ENCODE measurements at places on chromosomes 5 and 9.

DNA sequence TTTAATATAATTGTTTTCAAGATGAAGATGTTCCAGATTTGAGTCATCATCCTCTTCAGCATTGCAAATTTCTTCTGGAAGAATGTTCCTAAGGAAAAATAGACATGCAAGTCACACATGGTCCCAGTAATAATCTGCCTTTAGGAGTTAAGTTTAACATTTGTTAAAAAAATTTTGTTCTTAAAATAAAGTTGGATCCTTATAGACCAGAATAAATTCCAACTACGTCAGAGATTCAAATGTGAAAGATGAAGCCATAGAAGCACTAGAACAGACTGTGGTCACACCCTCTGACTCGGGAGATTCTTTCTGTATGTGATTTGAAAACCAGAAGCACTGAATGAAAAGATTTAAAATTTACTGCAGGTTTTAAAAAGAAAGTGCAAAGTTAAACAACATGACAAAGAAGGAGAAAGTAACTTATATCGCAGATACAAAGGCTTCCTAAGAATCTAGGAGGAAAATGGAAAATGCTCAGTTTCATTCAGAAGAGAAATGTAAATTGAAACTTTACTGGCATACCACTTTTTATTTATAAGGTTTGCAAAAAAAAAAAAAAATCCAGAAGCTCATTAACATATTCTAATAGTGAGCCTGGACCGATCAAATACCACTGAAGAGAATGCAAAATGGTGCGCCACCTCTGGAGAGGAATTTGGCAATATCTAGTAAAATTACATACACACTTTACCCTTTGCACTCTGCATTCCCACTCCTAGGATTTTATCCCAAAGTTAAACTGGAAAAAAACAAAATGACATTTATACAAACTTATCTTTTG, 14.3 kb upstream of the ASPN start:
- DNase-seq: no peak

DNA sequence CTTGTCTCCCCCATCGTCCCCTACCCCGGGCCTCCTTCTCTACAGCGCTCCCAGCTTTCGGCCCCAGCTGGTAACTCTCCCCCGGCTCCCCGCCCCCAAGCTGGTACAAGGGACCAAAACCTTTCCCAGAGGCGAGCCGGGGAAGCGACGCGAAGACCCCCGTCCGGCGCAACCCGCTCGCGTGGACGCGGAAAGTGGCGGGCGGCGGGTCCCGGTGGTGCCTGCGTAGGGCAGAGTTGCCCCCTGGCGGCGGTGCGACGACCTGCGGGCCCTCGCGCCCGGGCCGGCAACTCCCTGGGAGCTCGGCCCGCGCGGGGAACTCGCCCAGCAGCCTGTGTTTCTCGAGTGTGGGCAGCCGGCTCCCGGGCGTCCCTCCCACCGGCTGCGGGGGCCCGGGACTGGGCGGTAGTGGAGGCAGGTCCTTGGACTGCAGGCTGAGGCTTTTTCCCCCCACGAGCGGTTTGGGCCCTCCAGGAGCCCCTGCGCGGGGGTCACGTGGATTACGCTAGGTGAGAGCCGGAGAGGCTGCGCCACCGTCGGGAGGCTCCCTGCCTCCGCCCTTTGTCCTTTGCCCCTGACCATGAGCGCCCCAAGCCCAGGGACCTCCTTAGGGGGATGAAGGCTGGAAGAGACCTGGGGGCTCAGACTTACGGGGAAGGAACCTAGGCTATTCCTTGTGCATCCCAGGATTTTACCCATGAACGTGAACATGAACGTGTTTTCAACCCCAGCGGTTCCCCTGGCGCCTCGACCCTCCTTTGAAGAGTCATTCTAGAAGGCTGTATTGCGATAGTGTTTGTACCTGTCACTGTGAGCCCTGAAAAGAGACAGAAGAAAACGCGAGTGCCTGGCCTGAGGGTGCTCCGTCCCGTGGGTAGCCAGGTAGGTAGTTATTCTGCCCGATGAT, 2.9 kb upstream of the FOXD1 start:
- peak; percentile 34 for DNase-seq

- no peak for DNase-seq
Observed at GRCh38 chr9:21831841-21832509, 29.5 kb downstream of the MTAP start.

GRCh38 chr5:36939969-36940858, 63.6 kb downstream of the NIPBL start:
- no peak for DNase-seq

GRCh38 chr5:113660206-113660605, 146.7 kb downstream of the YTHDC2 start:
- DNase-seq: no peak

- peak; percentile 80 for DNase-seq
Observed at GRCh38 chr9:136799854-136800657, 3.9 kb downstream of the CCDC183 start.

DNA sequence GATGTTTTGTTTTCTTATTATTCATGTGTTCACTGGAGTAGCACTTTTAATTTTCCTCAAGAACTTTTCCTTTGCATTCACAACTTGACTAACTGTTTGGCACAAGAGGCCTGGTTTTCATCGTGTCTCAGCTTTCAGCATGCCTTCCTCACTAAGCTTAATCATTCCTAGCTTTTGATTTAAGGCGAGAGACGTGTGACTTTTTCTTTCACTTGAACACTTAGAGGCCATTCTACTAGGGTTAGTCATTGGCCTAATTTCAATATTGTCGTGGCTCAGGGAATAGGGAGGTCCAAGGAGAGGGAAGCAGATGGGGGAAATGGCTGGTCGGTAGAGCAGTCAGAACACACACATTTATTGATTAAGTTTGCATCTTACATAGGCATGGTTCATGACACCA, 94.0 kb downstream of the ZNF462 start:
- no peak for DNase-seq

GRCh38 chr9:2628919-2629318, 7.3 kb downstream of the VLDLR start:
- DNase-seq: no peak

DNA sequence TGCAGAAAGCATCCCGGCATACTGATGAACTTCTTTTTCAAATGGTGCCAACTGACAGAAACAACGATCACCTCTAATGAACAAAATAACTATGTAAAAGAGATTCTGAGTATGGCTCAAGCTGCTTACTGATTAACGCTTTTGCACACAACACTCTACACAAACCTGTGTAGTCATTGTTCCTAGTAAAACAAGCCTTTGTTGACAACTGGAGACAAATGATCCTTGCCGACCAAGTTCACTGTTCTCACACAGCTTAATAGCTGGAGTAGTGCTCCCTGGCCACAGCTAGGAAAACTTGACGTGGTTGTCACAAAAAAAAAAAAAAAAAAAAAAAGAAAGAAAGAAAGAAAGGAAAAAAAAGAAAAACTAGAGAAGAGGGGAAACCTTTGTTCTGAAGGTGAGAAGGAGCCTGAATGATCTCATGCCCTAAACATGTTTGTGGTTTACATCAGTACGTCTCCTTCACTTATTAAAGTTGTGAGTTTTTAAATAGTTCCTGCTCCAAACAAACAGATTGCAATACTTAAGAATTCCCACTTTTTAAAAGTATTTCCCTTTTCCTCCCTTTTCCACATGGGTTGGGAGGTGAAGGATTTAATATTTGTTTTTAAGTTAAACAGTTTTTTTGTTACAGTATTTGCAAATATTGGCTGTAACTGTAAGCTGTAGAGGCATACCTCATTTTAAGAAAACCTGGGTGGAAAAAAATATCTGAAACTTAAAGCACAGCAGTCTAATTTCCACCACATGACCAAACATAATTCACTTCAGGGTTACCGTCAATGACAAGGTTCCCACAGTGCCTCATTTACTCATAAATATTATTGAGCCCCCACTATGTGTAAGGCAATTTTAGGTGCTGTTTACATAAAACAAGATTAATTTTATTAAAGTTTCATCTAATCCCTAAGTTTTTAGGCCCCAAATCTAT, 63.7 kb downstream of the GLIS3 start:
- no peak for DNase-seq

DNA sequence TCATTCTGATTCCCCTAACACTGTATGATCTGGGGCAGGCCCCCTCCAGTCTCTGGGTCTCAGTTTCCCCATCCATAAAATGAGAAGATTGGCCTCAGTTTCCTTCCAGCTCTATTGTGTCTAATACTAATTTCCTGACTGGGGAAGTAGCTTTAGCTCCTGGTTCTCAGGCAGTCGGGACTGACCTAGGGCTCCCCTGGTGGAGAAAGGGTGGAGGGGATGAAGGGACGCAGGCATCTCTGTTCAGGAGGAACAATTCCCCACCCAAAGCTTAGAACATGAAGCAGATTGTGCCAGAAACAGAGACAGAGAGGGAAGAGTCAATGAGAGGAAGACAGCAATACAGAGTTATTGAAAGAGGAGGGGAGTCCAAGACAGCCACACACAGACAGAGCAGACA, 14.2 kb upstream of the PTGS1 start:
- DNase-seq: no peak

DNA sequence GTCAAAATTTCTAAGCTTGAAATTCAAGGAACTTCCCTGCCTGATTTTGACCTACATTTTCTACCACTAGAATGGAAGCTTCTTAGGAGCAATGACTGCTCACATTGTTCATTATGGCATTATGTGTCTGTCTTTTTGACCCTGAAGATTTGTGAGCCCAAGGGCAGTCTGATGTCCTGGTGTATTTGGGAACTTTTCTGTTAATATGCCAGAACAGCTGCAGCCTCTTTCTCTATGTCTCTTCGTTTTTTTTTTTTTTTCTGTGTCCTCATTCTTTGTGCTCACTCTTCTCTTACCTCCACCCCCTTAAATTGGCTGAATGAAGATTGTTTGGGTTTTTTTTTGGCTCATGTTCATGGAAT, 34.8 kb upstream of the TMC1 start:
- DNase-seq: no peak

DNA sequence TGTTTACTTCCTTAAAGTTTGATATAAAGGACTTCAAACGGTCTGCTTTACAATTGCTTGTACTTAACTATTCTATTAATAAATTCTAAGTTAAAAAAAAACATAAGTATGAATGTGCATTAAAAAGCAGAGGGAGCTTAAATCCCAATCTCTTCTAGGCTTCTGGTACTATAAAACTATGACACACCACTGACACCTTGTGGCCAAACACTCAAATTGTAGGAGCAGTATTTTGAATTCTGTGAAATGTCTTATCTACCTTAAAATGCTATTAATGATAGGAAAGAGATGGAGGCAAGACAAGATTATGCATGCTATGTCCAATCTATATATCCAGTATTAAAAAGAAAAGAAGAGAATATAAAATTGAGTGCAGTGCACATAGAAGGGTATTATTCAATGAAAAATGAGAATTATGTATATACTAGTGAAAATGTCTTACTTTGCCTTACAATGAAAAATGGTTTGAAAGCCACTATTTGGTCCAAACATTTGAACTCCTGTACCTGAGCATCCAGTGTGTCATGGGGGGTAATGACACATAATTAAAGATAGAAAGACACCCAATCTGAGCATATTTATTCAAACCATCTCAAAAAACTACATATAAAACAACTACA, 87.6 kb downstream of the ERP44 start:
- no peak for DNase-seq

- DNase-seq: no peak
Observed at GRCh38 chr5:57986761-57987341, 473.0 kb downstream of the PLK2 start.

GRCh38 chr9:94084314-94084713, at the start of gene PTPDC1:
TSS of gene PTPDC1 (plus strand) at chr9:94084464. CDS start at chr9:94084531, 67 bp downstream.
- no peak for DNase-seq

GRCh38 chr9:101527066-101527465, 6.6 kb upstream of the RNF20 start:
- DNase-seq: no peak

GRCh38 chr9:126490214-126490631, 123.5 kb upstream of the LMX1B start:
- no peak for DNase-seq

DNA sequence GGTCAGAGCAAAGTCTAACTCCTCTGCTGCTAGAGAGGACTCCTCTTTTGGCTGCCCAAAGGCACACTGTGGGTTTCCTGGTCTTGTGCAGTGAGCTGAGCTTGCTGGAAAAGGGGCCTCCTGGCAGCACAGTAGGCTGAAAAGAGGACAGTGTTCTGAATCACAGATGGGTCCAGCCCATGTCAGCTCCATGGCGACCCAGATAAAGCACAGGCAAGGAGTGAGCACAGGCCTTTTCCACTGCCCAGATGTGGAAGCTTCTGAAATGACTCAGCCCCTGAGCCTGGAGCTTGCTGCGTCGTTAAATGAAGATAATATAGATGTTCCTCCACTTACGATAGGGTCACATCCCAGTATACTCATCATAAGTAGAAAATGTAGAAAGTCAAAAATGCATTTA, 8.1 kb downstream of the CCDC180 start:
- no peak for DNase-seq

- DNase-seq: no peak
Observed at GRCh38 chr5:28703651-28704260, 1665.4 kb upstream of the CDH9 start.

- DNase-seq: no peak
Observed at GRCh38 chr9:110076894-110077725, 130.8 kb downstream of the C9orf152 start.

DNA sequence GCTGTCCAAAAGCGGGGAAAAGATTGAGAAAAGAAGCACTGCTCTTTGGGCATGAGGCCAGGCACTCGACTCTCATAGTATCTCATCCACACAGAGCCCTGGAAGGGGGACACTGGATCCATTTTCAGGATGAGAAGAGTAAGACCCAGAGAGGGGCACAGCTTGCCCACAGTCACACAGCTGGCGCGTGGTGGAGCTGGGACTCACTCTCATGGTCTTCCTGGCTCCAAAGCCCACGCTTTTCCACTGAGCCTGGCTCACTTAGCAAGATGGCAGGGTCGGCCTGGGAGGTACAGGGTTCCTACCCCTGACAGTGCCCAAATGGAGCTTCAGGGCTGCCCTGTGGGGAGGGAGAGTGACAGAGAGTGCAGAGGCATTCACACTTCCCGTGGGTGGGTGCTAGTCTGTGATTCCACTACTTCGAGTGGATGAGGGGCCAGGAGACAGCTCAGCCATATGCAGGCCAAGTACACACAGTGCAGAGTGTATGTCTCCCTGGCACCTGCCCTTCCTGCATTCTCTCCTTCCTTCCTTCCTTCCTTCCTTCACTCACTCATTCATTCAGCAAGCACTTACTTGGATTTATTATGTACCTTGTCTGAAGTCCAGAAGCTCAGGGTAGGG, 18.3 kb upstream of the IGFBPL1 start:
- DNase-seq: no peak

DNA sequence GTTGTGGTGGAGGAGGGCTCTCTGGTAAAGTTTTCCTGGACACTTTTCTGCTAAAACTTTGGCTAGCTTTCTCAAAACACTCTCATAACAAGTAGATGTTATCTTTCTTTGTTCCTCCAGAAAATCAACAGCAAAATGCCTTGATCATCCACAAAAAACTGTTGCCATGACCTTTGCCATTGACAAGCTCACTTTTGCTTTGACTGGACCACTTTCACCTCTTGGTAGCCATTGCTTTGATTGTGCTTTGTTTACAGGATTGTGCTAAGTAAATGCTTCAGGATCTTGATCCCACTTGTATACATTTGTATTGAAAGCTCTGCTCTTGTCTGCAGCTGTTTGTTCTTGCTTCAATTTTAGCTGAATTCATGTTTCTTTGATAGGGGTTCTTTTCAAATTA, 143.9 kb upstream of the NR3C1 start:
- no peak for DNase-seq

All from stimulated activated CD4-positive, alpha-beta T cell treated with anti-CD3 and anti-CD28 coated beads, Interleukin-15, amount 100 ng/mL, for 1 hour (primary cell).